ENCODE measurements at places on chromosomes 11 and 22.

- no peak for DNase-seq
Observed at GRCh38 chr11:114366331-114367243, 33.7 kb downstream of the C11orf71 start.

- DNase-seq = no peak
Observed at GRCh38 chr11:133898031-133898769, 52.9 kb upstream of the SPATA19 start.

DNA sequence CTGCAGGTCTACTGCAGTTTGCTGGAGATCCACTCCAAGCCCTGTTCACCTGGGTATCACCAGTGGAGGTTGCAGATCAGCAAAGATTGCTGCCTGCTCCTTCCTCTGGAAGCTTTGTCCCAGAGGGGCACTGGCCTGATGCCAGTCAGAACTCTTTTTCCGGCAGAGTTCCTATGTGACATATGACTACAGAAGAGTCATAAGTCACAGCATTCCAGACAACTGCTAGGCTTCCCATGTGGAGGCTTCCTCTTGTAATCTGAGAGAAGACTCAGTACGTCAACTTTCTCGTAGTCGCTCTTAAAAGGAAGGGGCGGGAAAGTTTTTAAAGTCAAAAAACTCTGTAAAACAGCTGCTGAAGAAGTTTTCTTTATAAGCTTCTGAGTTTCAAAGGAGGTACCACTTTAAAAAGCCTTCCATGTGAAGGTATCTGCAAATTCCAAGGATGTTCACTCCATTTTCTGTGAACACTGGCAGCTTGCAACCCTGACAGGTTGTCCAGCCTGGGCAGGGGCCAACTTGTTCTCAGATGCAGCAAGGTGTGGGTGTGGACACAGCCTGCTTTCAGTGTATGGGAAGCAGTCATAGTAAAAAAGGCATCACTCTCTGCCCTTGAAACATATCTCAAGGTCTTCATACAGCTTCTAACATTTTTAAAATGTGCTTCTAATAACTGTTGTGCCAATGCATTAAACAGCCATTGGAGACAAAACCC, 97.8 kb downstream of the ME3 start:
- no peak for DNase-seq

DNA sequence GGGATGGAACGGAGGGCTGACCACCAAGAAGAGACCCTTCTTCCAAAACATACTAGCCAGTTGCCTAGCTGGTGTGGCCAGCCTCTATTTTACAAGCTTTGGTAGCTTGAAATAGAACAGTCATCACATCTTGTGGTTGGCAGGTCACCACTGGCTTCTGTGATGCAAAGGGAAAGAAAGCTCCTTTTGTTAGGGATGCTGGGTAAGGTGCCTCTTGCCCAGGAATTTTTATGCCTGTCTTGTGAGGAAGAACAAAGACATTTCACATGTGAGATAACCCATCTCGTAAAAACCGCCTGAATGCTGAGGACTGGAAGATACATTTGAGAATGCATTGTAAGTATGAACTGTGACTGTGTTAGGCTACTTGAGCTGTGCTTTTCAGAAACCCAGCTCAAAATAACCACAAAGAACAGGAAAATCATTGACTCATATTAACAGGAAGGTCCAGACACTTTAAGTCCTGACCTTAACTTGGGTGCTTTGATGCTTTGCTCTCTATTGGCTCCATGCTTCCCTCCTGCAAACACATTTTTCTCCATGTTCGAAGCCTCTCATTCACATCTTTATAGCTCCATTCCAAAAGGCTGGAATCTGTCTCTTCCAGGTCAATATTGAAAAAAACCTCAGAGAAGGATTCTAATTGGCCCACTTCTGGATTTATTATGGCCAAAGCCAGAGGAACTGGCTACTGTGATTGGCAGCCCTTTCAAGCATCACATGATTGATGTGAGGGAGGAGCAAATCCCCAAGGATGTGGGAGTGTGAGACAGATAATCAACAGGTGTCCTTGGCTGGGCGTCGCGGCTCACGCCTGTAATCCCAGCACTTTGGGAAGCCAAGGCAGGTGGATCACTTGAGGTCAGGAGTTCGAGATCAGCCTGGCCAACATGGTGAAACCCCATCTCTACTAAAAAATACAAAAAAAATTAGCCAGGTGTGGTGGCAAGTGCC, 53.9 kb downstream of the MICAL2 start:
- DNase-seq = no peak

DNA sequence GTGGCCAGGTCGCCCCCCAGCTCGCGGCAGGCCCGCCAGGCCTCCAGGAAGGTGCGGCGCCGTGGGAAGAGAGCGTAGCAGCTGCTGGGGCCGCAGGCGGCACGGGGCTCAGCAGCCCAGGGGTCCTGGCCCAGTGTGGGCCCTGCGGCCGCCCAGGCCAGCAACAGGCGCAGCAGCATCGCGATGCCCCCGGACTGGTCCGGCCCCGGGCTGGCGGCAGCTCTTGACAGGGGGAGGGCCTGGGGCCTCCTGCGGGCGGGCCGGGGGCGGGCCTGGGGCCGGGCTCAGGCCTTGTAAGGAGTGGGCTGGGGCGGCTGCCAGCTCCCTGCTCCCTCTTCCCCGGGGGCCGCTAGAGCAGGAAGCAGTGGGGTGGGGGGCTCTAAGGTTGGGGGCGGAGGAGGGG, at the start of gene CD248:
Gene CD248 (minus strand): TSS at position 196 of the 403 bp plus-strand sequence. CDS start 17 bp downstream, at position 179.
- no peak for DNase-seq

DNA sequence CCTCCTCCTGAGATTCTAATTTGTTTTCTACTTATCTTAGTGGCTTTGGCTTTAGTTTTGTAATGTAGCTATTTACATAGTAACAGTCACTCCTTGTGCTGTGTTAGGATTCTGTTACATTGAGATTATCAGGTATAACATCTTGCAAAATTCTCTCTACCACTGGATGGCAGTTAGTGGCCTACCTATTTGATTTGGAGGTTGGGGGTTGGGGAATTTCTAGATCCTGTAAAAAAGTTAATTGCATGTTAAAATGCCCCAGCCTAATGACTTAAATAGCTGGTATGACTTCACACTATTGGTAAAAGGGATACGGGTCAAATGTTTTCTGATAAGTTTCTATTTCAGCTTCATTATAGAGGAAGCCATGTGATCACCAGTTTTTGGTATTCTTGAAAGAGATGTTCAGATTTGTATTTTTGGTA, 2.8 kb downstream of the GRK3 start:
- DNase-seq = no peak

DNA sequence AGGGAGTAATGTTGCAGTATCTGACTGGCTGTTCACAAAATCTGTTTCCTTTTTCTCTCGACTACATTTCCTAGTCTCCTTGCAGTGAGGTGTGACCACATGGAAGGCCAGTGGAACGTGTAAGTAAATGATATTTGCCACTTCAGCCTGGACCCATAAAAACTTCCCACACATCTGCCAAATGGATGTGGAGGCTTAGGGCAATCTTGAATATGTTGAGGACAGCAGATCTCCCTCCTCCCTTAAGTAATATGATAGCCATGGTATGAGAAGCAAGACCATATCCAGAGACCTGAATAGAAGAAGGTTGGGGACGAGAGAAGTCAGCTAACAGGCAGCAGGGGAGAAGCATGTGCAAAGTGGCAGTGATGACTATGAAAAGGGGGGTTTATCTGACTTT, 33.0 kb upstream of the C11orf87 start:
- DNase-seq = no peak
